ENCODE measurements at places on chromosomes 13 and 19.

- DNase-seq: no peak
Measured at GRCh38 chr19:29858621-29859020, 46.8 kb downstream of the CCNE1 start.

DNA sequence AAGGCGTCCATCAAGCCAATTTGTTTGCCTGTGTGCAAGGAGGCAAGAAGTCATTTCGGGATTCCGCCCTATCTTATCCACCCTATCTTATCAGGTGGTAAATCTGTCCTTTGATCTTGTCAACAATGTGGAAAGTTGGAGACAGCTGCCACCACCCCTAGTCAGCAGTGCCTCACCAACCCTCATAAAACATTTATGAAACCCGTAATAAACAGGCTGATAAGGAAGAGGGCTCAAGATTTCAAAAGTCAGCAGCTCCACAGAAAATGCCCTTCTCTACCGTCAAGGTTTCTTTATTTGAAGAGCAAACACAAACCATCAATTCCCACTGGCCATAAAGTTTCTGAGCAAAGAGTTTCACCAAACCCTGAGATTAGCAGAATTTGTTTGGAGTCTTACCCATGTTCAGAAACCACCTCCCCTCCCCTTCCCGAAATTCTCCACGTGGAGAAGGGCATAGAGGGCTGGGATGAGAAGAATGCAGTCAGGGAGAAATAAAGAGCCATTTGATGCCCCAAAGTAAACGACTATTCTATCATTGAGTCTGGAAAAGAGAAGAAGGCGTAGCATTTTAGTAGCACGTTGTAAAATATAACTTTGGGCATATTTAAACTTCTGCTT lies 196.0 kb upstream of the GPR12 start:
- no peak for DNase-seq

DNA sequence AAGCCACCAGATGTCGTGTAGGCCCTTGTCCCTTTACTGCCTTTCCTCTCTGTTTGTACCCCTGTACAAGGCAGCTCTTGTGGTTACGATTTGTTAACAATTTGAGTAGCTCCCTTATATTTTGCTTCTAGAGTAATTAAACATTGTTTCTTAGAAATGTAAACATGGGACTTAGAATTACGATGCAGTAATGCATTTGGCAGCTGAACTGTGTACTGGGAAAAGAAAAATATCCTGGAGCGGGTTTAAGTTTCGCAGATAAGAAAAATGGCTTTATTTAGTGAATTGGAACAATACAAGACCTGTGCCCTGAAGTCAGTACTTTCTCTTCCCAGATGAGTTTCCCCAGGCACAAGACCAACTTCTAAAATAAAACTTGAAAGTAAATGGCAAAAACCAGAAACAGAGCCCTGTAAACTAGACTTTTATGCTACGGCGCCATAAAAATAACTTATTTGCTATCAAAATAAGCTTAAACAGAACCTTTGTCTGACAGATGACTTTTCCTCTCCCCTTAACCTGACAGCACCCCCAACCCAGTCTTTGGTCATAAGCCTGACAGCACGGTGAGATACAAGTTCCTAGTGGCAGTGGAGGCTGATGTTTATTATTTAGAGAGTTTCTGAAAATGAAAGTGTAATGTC lies 63.0 kb downstream of the LRCH1 start:
- no peak for DNase-seq

DNA sequence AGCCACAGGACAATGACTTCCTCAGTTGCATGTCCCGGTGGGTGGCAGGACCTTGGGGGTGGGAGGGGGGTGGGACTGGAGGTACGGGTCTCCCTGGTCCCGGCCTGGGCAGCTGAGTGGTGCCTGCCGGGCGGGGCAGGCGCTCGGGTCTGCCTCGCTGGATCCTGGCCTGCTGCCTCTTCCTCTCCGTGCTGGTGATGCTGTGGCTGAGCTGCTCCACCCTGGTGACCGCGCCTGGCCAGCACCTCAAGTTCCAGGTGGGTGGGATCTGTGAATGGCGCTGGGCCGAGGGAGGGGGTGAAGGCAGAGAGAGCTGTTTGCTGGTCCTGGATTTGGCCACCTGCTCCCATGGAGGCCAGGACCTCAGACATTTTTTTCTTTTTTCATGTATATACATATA lies 5.6 kb downstream of the TMEM59L start:
- DNase-seq: no peak

DNA sequence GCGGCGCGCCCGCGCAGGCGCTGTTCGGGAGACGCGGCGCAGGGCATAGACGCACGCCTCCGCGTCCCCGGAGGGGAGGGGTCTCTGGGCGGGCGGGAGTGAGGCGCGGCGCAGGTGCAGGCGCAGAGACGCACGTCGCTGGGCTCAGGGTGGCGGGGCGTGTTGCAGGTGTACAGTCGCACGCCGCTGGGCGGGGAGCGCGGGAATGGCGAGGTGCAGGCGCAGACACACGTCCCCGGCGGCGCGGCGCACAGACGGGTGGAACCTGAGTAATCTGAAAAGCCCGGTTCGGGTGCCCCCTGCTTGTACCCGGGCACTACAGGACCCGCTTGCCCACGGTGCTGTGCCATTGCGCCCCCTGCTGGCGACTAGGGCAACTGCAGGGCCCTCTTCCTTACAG lies 44.7 kb downstream of the PLPP2 start:
- no peak for DNase-seq

GRCh38 chr13:52743988-52744387 lies 4.4 kb upstream of the CNMD start:
- no peak for DNase-seq

DNA sequence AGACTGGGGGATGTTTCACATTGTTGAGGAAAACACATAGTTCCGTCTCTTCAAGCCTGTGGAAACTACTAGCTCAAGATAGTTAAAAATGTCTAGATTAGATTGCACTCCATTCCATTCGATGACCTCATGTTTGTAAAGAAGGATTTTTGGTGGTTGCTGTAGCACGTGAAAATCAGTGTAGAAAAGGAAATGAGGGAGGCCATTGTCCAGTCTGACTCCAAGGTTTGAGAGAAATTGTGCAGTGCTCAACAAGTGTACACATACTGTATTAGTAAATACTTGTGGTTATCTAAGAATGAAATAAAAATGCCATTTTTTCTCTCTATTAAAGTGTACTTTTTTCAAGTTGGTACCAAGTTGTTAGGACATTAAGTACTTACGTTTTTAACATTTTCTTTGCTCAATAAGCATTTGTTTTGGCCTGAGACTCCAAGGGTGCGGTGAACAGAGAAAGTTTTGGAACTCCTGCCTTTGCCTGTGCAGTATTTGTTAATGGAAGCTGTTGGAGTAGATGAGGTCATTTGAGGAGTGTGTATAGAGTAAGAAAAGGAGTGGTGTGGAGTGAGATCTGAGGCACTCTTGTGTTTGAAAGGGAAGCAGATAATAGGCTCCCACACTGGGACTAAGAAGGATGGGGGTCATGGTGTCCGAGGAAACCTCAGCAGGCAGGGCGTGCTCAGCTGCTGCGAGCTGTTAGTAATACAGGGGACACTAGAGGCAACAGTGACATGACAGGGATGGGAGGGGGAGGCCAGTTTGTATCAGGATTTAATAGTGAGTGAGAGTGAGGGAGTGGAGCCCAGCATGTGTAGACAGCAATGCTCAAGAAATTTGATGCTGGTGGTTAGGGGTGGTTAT lies 4.4 kb downstream of the WASF3 start:
- no peak for DNase-seq

Data from lower leg skin (tissue), 4 donors.